NK-92 treated with Interleukin-12 subunit alpha and Interleukin-12 subunit beta, amount 100 ng/mL, for 24 hours (cell line): ENCODE measurements at places on chromosomes 3 and 15.

DNA sequence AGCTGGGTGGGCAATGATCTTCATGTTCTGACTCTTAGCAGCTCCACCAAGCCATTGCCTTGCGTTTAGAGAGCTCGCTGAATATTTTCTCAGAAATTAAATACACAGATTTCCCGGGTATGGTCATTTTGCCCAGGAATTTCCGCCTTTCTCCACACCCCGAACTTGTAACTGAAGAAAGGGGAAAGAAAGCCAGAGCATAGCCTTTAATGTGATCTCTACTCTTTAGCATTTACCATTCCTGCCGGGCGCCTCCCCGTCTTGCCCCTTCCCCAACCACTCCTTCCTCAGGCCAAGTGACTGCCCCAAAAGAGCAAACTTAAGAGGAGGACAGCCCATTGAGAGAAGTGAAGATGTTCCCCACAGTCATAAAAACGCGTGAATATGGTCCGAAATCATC lies 53.1 kb downstream of the LMCD1 start:
- DNase-seq = no peak

- no peak for DNase-seq
Measured at GRCh38 chr15:60237446-60237845, 160.3 kb downstream of the ANXA2 start.

GRCh38 chr3:159548675-159549335 lies 439.8 kb upstream of the IL12A start:
- no peak for DNase-seq

DNA sequence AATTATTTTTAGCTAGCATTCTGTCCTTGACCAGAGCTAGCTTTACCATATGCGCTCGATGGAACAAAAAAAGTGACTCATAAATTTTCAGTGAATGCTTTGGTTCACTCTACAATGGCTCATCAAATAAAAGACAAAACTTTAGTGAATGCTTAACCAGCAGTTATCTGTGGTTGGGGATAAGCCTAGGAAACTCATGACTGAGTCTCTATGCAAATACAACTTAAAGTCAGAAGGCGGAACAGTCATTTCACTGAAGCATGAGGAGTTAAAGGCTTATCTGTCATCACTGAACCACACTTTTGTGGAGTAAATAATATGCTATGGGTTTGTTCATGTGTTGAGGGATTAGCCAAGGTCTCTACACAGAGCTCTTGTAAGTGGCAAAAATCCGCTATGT lies 308.4 kb downstream of the SQOR start:
- DNase-seq = no peak

DNA sequence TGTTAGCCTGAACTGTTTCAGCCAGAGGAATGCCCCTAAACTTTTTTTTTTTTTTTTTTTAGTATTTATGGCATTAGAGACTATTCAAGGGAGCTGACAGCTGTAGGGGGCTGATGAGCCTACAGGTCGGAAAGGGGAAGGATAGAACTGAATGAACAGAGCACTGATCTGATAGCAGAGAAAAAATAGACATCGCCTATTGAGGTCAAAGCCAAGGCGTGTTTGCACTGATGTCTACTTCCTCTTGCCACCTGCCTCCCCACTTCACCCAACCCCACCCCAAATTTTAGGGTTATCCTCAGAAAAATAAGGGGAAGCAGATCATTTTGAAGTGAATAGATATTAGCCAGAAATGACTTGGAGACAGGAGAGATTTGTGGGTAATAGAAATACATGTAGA lies 3.0 kb upstream of the ZMAT3 start:
- no peak for DNase-seq
